ENCODE measurements at places on chromosomes 12 and 14.

DNA sequence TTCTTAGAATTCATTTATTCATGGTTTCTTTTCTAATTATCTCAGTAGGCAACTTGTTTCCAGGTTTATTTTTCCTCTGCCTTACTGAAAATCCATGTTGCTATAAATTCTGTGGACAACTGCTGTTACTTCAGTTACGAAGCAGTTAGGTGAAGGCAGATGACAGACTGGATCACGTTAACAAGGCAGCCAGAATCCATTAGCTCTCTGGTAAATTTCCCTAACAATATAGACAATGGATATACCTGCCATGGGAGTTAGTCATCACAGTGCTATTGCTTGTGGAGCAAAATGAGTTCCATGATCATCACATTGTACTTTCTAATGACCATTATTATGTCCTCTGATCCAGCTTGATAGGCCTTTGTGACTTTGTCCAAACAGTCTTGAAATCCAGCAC, 291.5 kb downstream of the NELL2 start:
- no peak for DNase-seq

DNA sequence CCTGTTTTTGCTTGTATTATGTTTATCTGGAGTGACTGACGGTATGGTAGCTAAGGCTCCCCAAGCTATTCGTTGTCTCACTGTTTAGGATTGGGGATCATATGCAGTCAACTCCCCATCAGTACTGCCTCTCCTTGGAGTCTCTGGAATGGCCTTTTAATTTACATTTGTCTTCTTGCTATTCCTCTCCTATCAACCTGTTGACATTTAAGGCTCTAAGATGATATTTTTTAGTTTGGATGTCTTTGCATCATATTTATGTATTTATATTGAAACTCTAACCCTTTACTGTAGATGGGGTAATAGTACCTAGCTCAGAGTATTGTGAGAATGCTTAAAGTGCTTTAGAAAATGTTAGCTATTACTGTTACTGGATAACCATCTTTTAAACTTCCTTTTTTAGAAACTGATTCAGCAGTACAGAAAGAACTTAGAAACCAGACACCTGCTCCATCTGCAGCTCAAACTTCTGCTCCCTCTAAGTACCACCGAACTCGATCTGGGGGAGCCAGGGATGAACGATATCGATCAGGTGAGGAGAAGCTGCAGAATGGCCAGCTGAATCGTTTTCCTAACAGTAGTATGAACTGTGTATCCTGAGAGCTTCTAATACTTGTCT, 123.5 kb upstream of the ATF1 start:
- DNase-seq: no peak

GRCh38 chr14:23352506-23353432, at the start of gene SLC22A17:
SLC22A17 (minus strand) TSS chr14:23352887.
- peak; percentile 61 for DNase-seq

- DNase-seq: no peak
These were observed 197.0 kb downstream of the TMTC2 start for GRCh38 chr12:82883394-82884355.

GRCh38 chr12:3117591-3118015, 40.4 kb downstream of the TSPAN9 start:
- no peak for DNase-seq

GRCh38 chr14:34424488-34424887, 37.6 kb downstream of the SPTSSA start:
- DNase-seq: no peak

DNA sequence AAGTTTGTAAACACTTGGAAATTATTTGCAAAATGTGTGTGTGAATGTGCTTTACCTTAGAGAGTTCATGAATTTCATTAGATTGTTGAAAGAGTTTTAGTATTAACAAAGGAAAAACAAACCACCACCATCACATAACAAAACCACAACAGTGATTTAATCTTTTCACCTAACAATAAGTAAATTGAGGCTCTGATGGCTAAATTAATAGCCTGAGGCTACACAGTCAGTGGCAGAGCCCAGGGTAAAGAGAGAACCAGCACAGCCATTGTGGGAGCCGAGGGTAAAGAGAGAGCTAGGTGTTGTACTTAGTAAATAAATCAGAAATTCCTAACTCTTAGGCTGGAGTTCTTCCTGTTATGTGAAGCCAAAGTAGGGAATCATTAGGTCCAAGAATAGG, 51.2 kb upstream of the CAPRIN2 start:
- no peak for DNase-seq

- no peak for DNase-seq
These were observed 53.7 kb downstream of the SOX5 start for GRCh38 chr12:23895792-23896218.

DNA sequence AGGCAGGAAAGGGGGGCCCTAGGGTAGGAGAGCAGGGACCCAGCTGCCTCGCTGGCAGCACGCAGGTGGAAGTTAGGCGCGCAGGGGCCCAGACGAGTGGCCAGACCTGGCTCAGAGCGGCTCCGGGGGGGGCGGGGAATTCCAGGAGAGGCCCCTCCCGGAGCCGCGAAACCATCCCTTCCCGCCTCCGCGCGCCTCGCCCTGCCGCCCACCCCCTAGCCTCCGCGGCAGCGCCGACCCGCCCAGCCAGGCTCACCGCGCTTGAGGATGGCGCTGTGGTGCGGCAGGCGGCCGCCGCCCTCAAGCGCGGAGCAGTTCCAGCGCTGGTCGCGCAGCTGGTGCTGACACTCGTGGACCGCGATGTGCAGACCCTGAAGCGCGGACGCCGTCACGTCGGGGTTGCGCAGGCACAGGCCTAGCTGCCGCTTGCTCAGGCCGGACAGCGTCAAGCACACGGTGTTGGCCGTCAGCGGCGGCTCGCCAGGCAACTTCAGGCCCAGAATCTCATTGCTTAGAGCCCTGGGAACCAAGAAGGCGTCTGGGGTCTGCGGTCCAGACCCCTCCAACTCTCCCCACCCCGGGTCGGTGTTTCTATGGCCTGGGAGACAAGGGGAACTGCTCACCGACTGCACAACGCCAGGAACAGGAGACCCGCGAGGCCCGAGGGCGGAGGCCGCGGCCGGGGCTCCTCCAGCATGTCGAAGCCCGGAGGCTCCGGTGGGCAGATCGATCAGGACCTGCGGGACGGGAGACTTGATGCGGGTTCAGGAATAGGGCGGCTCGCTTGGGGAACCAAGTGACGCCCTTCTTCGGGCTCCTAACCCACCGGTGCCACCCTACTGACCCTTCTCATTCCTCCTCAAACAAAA, 1.5 kb downstream of the WNT10B start:
- no peak for DNase-seq

DNA sequence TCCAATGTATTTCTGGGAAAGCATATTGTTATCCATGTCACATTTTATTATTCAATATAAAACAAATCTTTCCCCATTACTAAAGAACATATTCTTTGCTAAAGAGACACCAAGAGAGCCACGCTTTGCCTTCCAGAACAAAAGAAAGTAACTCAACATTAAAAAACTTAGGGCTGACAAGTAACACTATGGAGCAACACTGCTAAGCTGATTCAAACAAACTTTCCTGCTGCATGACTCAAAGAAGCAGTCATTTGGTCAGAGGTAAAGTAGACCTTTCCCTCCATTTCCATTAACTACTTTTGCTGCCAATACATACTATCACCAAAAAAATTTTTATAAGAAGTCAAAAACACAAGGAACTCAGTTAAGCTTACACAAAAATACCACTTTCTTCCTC, 83.0 kb downstream of the DENND5B start:
- no peak for DNase-seq

- no peak for DNase-seq
These were observed 52.4 kb downstream of the RFLNA start for GRCh38 chr12:124347335-124347734.

GRCh38 chr14:61121355-61121787, 140.3 kb downstream of the SLC38A6 start:
- DNase-seq: no peak

GRCh38 chr12:113970211-113970610, 4.1 kb upstream of the RBM19 start:
- no peak for DNase-seq

GRCh38 chr12:12645485-12645884, 33.8 kb downstream of the CREBL2 start:
- DNase-seq: no peak

GRCh38 chr12:44696542-44696941, 179.6 kb downstream of the NELL2 start:
- DNase-seq: no peak

- DNase-seq: no peak
These were observed 78.9 kb downstream of the SNAPC1 start for GRCh38 chr14:61841145-61841544.

GRCh38 chr14:70601162-70601561, 707 bp upstream of the MED6 start:
- DNase-seq: no peak

DNA sequence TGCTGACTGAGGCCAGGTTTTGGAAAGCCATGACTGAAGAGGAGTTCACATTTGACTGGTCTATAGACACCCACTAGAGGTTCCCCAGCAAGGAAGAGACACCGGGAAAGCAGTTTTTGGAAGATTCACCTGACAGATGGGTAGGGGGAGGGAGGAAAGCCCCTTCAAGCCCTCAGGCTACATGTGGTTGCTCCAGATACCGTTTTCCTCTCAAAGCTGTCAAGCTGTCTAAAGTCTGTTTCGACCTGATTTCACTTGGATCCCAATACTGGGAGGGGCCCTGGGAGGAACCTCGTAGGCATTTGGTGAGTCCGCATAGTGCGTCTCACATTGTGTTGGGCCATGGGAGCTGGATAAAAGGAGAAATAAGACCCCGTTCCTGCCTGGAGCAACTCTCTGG, 1.7 kb upstream of the LRP1 start:
- DNase-seq: no peak

DNA sequence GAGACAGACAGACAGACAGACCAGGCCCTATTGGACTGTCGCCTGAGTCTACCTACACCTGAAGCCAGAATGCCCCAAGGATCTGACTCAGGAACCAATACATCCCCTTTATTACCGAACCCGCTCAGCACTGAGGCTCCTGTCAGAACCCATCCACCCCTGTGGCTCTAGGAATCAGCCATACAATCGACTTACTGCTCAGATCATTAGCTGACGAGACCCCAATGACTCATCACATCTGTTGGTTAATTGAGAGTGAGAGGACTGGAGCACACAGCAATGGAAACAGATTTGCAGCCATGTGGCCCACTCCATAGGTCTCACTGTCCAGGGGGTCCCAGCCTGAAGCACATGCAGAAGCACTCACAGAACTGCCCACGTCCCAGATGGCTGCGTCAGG, 15.2 kb downstream of the ITPK1 start:
- no peak for DNase-seq

DNA sequence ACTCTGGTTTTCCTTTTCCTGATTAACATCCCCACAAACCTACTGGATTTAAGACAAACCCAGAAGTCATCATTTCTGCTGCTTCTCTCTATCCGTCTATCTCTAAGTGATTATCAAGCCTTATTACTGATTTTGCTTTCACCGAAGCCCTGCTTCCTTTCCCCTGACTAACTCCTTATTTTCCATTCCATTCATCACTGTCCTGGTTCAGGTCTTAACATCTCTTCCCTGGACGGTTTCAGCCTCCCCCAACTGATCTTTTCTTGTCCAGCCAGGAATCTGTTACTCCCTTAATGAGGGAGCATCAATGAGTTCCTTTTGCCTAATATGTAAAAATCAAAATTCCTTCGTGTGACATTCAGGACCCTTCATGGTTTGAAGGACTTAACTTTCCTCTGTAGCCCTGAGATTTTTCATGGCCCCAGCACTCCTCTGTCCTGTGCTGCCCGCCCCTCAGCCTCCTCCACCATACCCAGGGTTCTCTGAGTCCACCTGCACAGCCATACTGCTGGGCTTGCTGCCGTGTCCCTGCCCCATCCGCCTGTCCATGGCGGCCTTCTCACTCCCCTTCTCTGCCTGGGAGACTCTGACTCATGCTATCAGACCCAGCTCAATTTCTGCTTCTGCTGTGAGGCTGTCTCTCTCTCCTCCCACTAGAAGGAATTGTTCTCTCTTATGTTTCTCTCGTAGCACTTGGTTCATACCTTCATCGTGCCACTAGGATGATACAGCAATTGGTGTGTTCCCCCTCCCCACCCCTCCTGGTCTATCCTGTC, 167.8 kb upstream of the HIF1A start:
- no peak for DNase-seq

DNA sequence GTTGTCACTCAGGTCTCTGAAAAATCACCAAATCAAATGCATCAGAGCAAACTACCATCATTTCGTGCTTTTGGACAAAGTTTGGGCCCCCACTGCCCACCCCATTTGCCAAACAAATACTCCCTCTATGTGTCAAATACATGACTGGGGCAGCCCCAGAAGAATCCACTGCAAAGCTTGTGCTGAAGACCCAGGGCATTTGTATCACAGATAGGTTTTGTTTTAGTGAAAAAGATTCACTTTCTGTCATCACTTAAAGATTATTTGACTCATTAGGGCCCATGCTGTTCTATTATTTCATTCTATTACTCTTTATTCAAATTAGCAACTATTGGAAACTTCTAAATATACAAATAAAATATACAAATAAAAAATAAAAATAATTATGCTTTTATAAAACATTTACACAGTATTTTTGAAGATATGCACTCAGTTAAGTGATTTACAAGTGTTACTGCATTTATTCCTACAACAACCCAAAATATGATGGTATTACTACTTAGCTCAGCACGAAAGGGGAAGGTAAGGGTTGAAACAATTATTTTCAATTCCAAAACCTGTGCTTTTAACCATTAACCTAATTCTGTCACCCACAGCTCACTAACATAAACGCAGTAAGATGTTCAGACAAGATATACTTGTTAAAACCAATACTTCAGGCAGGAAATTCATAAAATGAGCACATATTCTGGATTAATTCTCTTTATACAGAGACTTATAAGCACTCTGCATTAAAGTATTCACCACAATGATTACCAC, 36.5 kb downstream of the LRIG3 start:
- DNase-seq: no peak

DNA sequence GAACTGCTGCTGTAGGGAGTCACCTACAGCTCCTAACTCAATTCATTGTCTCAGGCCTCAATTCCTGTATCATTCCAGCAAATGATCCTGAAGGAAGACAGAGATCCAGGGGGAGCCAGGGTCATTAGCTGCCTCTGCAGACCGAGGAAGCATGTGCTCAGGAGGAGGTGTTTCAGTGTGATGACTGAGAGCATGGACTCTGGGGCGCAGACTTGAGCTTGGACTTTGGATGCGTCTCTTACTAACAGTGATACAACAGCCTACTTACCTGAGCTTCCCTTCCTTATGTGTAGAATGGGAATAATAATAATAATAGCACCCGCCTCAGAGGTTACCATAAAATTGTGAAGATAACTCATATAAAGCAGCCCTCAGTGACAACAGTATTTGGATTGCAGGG, 92.0 kb upstream of the USP44 start:
- DNase-seq: no peak

- no peak for DNase-seq
These were observed 51.0 kb downstream of the SPTLC2 start for GRCh38 chr14:77565289-77565993.

- DNase-seq: no peak
These were observed 25.6 kb upstream of the NFYB start for GRCh38 chr12:104163631-104164030.

DNA sequence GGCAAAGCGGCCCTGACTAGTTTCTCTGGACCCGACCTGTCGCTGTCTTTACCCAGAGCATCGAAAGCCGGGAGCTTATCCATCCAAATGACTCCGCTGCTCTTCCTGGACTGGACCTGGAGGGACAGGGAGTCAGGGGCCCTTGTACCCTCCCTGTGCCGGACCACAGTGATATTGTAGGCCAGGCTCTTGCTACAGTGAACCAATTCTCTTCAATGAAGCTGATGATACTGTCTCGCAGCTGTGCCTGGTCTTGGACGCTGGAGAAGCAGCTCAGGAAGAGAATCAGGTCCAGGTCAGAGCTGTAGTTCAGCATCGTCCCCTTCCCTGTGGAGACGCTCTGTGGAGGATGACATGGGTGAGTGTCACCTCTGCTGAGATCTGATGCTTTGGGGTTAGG, 14.7 kb upstream of the OASL start:
- DNase-seq: no peak
